Cardiac septum (tissue), 1 donor: ENCODE measurements at places on chromosomes 11 and 22. TPM values are rescaled to one million over a fixed set of nuclear protein-coding genes. Genes with fewer than 3 reads are reported as not detected.

Gene APOA4
- not detected for total RNA-seq

Gene C22orf15
- total RNA-seq: not detected

Gene MMP12
- total RNA-seq: not detected

Gene ADM2
- total RNA-seq: 0.13 TPM

Gene IGSF22
- total RNA-seq: 1.1 TPM

Gene KCTD14
- 0.13 TPM for total RNA-seq

Gene MS4A7
- 8.2 TPM for total RNA-seq

Gene SMIM35
- not detected for total RNA-seq

Gene MIOX
- not detected for total RNA-seq

Gene ADAMTS8
- total RNA-seq: 3.9 TPM

Gene CD82
- total RNA-seq: 27.9 TPM

Gene NAALADL1
- total RNA-seq: 3.5 TPM

Gene DEUP1
- total RNA-seq: not detected

Gene FOLR2
- total RNA-seq: 11.7 TPM
